ENCODE measurements at places on chromosomes 16 and 17.

DNA sequence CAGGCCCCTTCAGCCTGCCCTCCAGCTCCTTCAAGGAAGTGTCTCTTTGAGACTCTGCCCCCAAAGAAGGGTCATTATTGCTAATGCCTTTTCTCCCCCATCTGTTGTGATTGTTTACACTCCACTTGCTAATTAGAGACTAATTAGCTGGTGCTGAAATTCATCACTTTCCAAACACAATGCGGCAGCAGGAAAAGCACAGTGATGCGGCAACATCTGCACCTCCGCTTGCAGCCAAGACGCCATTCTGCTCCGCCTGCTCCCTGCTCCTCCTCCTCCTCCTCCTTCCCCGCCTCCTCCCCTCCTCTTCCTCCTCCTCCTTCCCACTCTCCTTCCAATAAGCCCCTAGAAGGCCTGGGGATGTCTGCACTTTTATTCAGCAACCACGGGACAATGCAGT lies 110.5 kb downstream of the SDK2 start:
- no peak for DNase-seq

DNA sequence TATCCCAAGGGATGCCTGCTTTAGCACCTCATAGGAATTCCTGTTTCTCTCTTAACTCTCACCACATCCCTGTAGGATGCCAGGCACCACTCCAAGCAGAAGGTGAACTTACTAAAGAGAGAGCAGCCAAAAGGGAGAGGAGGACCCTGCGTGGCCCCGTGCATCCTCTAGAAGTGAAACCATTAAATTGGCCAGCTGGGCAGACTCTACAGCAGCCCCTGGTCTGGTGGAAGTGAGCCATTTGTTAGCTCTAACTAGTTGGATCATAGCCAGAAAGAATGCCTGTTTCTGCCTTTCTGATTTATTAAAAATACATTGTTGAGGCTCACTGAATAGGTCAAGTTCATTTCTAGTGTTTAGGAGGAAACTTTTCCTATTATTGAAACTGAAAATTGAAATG lies 22.3 kb downstream of the TMEM11 start:
- no peak for DNase-seq

- no peak for DNase-seq
Observed at GRCh38 chr17:5097101-5097834, 14.4 kb downstream of the ZNF232 start.

DNA sequence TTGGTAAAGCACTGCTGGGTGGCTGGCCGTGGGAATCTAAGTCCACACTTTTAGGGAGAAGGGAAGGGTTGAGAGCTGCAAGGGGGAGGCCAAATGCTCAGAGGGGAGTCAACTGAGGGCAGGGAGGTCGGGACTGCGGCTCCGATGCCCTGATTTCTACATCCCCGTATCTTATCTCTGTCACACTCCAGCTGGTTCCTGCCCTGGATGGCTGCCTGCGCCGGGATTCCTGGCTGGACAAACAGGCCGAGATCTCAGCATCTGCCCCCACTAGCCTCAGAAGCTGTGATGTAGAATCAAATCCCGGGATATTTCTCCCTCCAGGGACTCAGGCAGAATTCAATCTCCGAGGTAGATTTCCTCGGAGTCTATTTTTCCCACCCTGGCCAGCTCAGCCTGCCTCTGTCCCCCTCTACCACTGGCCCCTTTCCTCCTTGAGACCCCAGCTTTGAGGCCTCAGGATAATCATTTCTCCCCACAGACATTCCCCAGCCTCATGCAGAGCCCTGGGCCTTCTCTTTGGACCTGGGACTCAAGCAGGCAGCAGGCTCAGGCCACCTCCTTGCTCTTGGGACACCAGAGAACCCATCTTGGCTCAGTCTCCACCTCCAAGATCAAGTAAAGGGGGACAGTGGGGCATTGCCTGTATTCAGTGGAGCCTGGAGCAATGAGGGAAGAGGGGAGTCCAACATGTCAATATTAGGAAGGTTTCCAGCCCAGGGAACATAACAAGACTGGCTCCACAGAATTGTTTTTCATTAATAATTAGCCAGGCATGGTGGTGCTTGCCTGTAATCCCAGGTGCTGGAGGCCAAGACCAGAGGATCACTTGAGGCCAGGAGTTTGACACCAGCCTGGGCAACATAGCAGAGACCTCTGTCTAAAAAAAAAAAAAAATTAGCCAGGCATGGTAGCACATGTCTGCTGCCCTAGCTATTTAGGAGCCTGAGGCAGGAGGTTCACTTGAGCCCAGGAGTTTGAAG lies 1.8 kb downstream of the SHBG start:
- peak; percentile 12 for DNase-seq

DNA sequence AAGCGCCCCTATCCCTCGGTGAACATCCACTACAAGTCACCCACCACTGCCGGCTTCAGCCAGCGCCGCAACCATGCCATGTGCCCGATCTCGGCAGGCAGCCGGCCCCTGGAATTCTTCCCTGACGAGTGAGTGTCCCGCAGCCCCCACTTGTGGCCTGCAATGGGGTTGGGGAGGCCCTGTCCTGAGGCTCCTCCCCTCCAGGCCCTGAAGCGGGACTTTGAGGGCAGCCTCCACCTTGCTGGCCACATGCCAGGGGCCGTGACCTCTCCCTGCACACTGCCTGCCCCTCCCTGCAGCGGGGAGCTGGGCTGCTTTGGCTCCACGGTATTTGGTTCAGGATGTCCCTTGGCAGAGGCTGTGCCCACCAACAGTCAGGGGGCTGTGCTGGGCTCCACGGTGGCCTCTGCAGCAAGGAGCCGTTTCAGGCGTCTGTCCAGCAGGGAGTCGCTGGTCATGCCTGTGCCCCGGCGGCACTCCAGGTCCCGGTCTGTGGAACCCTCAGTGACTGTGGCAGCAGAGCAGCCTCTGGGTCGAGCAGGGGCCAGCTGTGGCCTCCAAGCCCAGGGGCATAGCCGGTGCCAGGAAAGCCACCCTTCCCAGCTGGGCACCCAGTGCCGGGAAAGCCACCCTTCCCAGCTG lies 8.3 kb downstream of the NME3 start:
- DNase-seq, result no peak

DNA sequence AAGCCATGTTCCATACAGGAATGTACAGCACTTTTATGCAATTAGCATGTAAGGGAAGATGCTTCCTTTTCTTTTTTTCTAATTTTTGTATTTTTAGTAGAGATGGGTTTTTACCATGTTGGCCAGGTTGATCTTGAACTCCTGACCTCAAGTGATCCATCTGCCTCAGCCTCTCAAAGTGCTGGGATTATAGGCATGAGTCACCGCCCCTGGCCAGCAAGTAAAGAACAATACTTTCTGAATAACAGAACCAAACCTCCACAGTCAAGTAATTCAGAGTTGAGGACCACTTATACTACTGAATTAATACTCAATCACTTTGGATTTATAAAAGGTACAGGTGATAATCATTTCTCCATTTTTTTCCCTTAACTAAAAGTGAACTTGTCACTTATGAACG lies 13.0 kb downstream of the C16orf87 start:
- DNase-seq, result no peak

DNA sequence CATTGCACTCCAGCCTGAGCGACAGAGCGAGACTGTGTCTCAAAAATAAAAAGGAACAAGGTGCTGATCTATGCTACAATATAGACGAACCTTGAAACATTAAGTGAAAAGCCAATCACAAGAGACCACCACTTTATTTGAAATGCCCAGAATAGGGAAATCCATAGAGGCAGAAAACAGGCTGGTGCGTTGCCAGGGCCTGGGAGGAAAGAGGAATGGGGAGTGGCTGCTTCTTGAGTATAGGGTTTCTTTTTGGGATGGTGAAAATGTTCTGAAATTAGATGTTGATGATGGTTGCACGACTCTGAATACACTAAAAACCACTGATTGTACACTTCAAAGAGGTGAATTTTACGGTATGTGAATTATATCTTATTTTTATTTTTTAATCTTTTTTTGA lies 20.3 kb upstream of the GLIS2 start:
- DNase-seq, result no peak

- DNase-seq, result no peak
Observed at GRCh38 chr17:37124821-37125173, 176.0 kb downstream of the AATF start.

- DNase-seq, result no peak
Observed at GRCh38 chr17:14209215-14209614, 27.4 kb downstream of the CDRT15 start.

GRCh38 chr16:17109413-17109812 lies 361.3 kb downstream of the XYLT1 start:
- no peak for DNase-seq

DNA sequence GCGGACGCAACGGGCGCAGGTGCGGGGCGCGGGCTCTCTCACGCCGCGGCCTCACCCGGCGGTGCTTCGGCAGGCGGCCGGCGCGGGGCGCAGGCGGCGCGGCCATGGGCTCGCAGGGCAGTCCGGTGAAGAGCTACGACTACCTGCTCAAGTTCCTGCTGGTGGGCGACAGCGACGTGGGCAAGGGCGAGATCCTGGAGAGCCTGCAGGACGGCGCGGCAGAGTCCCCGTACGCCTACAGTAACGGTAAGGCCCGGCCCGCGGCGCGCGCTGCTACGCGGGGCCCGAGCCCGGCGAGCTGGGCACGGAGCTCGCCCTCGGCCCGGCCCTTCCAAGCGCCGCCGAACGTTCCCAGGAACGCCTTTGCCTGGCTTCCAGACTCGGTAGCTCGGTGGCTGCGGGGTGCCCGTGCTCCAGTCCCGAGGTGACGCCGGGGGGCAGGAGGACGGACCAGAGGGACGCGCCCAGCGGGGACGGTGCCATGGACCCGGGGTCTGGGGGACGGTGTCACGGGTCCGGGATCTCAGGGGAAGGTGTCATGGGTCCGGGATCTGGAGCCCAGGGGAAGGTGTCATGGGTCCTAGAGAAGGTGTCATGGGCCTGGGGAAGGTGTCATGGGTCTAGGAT lies 435 bp downstream of the RAB40C start:
- no peak for DNase-seq

DNA sequence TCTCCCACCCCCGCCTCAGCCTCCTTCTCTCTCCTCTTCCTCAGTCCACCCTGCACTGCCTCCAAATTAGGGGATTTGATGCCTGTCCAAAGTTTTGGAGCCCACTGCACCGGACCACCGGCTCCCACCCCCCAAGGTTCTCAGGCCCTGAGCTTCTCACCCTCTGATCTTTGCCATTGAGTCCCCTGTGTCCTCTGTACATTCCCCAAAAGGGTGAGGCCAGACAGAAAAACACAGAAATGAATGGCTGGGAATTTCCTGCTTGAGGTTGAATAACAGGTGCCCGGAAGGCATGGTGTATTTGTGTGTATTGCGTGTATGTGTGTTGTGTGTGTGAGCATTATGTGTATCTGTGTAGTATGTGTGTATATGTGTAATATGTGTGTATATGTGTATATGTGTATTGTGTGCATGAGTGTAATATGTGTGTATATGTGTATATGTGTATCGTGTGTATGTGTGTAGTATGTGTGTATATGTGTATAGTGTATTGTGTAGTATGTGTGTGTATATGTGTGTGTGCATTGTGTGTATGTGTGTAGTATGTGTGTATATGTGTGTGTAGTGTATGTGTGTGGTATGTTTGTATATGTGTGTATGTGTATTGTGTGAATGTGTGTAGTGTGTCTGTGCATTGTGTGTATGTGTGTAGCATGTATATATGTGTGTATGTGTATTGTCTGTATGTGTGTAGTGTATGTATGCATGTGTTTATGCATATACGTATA lies 16.0 kb upstream of the CCL17 start:
- no peak for DNase-seq
